ENCODE measurements at places on chromosomes 4 and X. TPM values are rescaled to one million over a fixed set of nuclear protein-coding genes. Genes with fewer than 3 reads are reported as not detected.

Gene RAB33A
- total RNA-seq: 41.1 TPM

DNA sequence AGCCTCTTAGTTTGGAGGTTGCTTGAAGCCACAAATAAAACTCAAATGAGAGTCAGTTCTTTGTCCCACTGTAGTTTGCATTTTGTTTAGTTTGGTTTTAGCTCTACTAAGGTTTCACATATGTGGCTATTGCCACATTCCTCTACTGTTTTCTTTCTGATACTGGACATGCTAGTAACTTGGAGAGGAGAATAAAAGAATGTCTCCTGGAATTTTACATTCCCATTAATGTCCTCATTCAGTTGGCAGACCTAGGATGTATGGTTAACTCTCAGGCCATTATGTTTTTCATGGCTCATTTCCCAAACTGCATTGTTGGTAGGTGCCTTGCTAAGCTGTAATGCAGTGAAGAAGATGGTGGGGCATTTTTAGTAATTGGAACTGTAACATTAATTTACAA, 29.9 kb downstream of the UPRT start:
- H3K4me1 ChIP-seq: no peaks in the 10 kb centered on the region
- H3K4me3 ChIP-seq: no peak overlapping the region
- no peak overlapping the region for H3K27ac ChIP-seq
- peaks cover 42% of the 10 kb centered on the region for H3K36me3 ChIP-seq
- DNase-seq: no peak

DNA sequence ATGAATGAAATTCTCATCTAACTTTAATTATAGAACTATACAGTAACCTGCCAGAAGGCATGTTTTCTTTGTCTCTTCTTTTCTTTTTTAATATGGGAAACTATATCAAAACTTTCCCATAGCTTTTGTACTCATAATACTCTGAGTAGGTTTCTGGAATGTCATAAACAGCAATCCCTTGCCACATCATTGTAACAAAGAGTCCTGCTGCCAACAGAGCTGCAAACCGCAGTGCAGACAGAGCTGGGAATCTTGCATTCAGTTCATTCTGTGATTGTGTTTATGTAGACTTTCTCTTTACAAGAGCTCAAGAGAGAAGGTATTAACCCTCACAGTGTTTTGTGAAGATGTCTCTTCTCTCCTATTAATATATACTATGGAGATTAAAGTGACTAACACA, 304.4 kb upstream of the SLIT2 start:
- no peaks in the 10 kb centered on the region for H3K36me3 ChIP-seq
- DNase-seq: no peak
- no peaks in the 10 kb centered on the region for H3K27me3 ChIP-seq
- H3K27ac ChIP-seq: no peak overlapping the region
- H3K4me1 ChIP-seq: no peaks in the 10 kb centered on the region

Gene HELT
- total RNA-seq: not detected

DNA sequence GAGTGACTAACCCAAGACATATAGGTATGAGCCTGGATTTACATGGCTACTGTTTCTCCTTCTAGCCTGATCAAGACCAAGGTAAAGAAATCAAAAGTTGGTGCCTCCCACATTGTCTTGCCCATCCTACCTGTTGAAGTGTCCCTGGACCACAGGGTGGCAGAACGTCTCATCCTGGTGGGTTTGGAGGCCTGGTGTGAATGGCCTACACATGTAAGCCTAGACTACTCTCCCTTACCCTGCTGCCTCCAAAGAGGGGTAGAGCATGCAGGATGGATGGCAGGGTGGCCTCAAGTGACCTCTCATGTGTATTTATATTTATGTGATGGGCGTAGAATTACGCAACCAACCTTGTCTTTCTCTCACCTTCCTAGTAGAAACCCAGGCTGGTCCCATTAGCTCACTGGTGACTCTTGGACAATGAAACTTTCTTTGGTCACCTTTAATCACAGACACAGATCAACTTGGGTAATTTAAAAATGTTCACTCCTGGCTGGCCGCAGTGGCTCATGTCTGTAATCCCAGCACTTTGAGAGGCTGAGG, 73.3 kb upstream of the SOD3 start:
- H3K4me1 ChIP-seq: no peaks in the 10 kb centered on the region
- DNase-seq: no peak
- no peak overlapping the region for H3K4me3 ChIP-seq
- no peaks in the 10 kb centered on the region for H3K36me3 ChIP-seq
- no peaks in the 10 kb centered on the region for H3K27me3 ChIP-seq

Gene ODAPH
- 3.8 TPM for total RNA-seq

DNA sequence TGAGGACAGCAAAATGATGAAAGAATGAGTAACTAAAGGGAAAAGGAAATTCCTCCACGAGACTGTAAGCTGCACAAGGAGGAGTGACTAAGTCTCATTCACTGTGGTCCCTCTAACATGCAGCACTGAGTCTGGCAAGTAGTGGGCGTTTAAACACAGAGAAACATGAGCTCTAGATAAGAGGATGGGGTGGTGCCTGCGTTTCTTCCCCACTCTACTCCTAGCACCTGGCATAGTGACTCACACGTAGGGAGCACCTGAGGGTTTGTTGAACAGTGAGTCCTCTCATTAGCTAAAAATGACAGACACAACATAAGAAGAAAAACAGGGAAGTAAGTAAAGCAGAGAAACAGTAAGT, 105.8 kb upstream of the CBR4 start:
- DNase-seq: no peak
- peaks cover 7% of the 10 kb centered on the region for H3K27me3 ChIP-seq
- no peak overlapping the region for H3K27ac ChIP-seq

Gene SMARCA1
- total RNA-seq: not detected

Gene XAGE2
- total RNA-seq: not detected

GRCh38 chrX:28552882-28553829, 34.1 kb upstream of the IL1RAPL1 start:
- H3K36me3 ChIP-seq: no peaks in the 10 kb centered on the region
- no peak for DNase-seq
- no peak overlapping the region for H3K27ac ChIP-seq
- no peak overlapping the region for H3K4me3 ChIP-seq
- no peaks in the 10 kb centered on the region for H3K27me3 ChIP-seq
- H3K4me1 ChIP-seq: no peaks in the 10 kb centered on the region

Gene TMPRSS11B
- total RNA-seq: not detected

DNA sequence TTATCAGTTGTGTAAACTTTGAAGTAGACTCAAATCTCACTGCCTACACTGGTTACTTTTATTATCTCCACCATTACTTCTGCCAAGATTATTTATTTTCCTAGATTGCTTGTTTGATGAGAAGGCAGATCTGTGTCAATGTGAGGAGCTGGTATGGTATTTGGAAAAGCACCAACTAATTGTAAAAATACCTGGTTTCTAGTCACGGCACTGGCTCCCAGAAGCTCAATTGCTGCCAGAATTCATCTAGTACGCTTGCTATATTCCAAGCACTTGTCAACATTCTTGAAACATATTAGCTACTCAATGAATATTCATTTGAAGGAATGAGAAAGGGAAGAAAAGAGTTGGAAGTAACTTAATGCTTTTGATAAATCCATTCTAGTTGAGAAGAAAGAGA, 1376.8 kb upstream of the ADGRL3 start:
- no peaks in the 10 kb centered on the region for H3K36me3 ChIP-seq
- no peak for DNase-seq
- H3K27ac ChIP-seq: no peak overlapping the region
- no peaks in the 10 kb centered on the region for H3K27me3 ChIP-seq
- H3K4me1 ChIP-seq: no peaks in the 10 kb centered on the region

DNA sequence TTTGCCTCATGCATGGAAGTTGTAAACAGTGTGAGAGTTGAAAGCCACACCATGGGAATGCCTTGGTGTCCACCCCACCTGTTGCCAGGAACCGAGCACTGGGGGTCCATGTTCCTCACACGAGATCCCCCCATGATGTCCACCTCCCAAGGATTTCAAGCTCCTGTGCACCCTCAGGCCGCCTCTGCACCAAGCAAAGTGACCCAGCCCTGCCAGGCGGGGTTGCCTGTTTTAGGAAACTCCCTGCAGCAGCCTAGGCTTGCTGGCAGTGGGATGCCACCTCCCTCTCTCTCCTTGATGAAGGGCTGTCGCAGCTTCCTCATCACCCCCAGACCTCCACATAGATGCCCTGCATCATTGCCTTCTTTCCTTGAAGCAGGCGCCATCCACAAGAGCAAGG, 82.8 kb downstream of the GPR143 start:
- no peaks in the 10 kb centered on the region for H3K27me3 ChIP-seq
- DNase-seq: no peak
- peaks cover 33% of the 10 kb centered on the region for H3K36me3 ChIP-seq
- no peak overlapping the region for H3K27ac ChIP-seq
- peaks cover 13% of the 10 kb centered on the region for H3K4me1 ChIP-seq
- no peak overlapping the region for H3K4me3 ChIP-seq

- H3K27ac ChIP-seq: no peak overlapping the region
- no peak overlapping the region for H3K4me3 ChIP-seq
- DNase-seq: no peak
- peaks cover 15% of the 10 kb centered on the region for H3K4me1 ChIP-seq
These were observed 10.1 kb upstream of the TMEM154 start for GRCh38 chr4:152689615-152690501.

Gene PNMA3
- total RNA-seq: 1.0 TPM

Data from activated CD8-positive, alpha-beta memory T cell treated with anti-CD3 and anti-CD28 coated beads, Interleukin-2, amount 10 ng/mL, durations not matched to agents 7 days and 5 days (primary cell).